Activated CD4-positive, CD25-positive, alpha-beta regulatory T cell treated with anti-CD3 and anti-CD28 coated beads, Interleukin-2, amount 50 U/mL, for 72 hours (primary cell): ENCODE measurements at places on chromosomes 4 and X.

DNA sequence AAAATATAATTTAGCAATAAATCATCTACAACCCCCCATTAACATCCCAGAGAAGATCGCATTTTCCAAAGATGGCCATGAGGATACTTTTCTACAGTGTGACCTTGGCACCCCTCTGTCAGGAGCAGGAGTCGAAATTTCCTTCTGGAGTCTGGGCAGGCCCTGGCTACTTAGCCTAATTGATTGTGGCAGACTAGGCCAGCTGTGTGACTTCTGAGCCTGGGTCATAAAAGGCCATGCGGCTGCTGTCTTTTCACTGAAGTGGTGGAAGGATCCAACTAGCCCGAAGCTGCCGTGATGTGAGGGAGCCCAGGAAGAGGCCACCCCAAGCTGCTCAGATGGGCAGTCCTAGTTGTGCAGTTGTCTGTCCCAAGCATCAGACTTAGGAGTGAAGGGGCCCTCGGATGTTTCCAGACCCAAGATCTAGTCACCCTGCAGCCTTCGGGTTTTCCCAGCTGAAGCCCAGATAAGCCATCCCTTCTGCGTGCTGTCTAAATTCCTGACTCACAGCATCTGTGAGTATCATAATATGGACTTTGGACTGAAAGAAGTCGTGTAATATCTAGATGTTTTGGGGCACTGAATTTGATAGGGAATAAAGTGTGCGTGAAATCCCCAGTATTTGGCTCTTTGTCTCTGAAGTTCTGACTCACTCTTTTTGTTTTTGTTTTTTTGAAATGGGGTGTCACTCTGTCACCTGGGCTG lies 21.0 kb downstream of the PDK3 start:
- DNase-seq = no peak

DNA sequence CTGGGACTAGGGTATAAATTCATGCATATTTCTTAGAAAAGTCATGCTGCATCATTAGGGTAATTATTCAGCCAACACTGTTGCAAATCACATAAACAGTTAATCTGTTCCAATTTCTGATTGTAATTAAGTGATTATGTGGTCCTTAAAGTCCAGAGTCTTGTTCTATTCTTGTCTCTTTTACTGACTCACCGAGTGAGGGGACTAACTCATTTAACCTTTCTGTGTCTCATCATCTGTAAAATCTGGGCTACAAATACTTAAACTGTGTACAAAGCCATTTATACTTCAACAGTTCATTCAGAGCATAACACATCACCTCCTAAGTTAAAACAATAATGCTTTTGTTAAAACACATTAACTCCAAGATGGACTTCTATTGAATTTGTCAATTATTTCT lies 65.4 kb upstream of the KLHL13 start:
- DNase-seq = no peak

DNA sequence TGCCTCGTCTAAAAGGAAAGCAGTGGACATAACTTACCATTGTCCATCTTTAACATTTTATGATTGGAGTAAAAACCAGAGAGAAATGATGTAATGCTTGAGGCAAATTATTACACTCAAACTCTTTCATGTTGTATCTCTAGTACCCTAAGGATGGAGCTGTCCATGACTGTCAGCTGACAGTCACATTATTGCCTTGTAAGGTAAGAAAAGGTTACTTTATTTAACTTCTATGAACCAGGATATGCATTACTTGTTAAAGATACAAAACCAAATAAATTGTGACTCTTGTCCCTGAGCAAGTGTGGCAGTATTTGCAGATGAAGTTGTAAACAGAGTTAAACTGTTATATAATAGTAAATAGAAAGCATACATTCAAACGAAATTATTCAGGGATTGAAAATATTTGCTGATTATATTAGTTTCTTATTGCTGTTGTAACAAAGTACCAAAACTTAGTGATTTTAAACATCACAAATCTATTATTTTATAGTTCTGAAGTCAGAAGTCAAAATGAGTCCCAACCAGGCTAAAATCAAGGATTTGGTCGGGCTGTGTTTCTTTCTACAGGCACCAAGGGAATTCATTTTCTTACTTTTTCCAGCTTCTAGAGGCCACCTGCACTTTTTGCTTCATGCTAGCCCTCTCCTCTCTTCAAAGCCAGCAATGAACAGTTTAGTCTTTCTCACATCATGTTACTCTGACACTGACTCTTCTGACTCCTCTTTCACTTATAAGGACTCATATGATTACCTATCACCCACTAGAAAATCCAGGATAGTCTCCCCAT lies 113.8 kb downstream of the CEP44 start:
- DNase-seq = no peak

- DNase-seq = no peak
Measured at GRCh38 chr4:154618708-154619315, 6.4 kb upstream of the FGG start.

DNA sequence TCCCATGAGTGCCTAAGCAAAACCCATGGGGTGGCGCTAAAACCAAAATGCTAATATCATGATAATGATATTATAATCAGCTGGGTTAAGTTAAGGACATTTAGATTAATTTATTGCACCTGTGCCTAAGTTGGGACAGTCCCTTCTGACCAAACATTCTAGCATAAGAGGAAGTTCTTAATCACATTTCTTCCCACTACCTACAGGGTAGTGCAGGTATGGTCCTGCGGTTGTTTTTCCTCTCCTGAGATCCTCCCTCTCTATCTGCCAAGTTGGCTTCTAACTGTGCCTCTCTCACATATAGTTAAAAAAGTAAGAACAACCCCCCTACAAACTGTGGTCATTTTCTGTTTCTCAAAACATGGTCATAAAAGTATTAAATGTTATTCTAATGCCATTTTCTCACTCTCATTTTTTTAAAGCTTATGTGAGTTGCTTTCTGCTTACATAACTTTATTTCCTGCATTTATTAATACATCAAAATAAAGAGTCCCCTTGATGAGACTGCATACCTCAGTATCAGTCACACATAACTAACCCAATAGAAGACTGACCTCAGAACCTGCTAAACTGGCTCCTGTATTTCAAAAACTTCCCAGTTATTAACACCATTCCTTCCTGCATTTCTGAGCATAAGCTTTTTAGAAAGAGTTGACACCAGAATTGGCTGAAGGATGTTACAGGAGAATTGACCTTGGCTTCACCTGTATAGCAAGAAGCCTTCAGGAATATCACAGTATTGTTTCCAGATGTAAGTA lies 1332.5 kb downstream of the FSTL5 start:
- DNase-seq = no peak

- no peak for DNase-seq
Measured at GRCh38 chr4:30619679-30620078, 100.5 kb upstream of the PCDH7 start.

GRCh38 chrX:5915783-5916182 lies 312.9 kb downstream of the NLGN4X start:
- DNase-seq = no peak

GRCh38 chr4:139764182-139764581 lies 98.6 kb downstream of the MGST2 start:
- no peak for DNase-seq

DNA sequence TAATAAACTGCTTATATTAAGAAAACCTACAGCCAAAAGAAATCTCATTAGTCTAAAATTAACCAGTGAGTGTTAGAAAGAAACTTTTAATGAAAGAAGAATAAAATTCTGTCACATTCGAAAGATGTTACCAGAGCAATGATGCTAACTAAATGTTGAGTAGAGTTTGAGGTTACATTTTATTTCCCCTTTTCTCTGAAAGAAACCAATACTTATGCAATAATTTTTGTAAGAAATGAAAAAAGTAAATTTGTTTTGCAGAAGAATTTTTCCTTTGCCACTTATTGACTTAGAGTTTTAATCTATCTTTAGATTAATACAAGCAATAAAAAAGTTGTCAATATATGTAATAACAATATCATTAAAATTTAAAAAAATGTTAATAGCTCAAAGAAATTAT lies 574.0 kb upstream of the GALNTL6 start:
- DNase-seq = no peak

- DNase-seq = no peak
Measured at GRCh38 chrX:18643243-18643642, 28.7 kb downstream of the RS1 start.

DNA sequence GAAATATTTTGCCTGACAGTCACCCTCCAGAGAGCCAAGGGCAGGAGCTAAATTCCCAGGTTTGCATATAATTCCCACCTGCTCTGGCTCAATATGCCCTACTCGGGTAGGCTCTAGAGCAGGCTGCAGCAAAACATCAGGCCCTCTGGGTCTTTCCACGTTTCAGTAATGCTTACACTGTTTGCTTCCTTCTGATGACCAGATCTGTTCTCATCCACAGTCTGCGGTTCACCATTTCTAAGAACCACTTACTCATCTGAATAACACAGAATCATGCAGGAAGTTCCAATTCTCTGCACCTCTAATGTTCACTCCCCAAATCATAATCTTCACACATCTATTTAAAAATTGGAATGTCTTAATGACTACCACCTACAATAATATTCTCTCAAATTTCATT lies 141.4 kb downstream of the PPP3CA start:
- no peak for DNase-seq

DNA sequence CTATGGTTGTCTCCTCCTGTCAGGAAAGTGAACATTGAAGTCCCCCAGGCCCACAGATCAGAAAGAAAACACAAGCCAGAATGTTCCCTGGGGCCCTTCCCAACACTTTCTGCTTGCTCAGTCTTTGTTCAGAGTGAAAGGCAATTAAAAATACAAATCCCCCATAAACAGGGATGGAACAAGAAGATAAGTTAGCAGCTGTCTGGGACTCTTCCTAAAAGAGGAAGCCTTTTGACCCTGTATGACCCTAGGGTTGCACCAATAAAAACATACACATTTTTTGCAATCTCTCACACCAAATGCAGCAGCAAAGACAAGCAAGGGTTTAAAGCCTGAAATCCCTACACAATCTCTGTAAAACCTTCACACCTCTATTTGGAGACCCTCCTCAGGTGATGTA lies 22.6 kb downstream of the IRF2 start:
- DNase-seq = no peak

DNA sequence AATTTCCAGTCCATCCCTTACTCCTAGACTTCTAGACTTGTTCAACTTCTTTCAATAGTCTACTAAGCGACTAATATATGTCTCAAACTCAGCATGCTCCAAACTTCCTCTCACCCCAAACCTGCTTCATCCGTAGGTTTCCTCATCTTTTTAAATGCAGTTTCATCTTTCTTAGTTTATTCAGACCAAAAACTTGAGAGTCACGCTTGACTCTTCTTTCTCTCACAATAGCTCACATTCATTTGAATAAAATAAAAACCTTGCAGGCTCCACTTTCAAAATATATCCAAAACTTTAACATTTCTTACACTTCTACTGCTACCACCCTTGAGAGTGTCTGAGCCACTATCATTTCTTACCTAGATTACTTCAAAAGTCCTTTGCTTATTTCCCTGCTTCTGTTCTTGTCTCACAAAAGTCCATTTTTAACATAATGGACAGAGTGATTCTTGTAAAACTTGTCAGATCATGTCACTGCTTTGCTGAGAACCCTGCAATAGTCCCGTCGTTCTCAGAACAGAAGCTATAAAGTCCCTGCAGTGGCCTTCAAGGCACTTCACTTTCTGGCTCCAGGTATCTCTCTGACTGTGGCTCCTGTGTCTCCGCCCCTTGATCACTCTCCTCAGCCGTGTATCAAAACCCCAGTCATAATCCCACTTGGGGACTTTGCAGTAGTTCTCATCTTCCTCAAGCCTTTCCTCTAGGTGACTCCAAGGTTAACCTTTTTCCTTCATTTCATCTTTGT lies 167.6 kb downstream of the ARHGAP24 start:
- DNase-seq = no peak

DNA sequence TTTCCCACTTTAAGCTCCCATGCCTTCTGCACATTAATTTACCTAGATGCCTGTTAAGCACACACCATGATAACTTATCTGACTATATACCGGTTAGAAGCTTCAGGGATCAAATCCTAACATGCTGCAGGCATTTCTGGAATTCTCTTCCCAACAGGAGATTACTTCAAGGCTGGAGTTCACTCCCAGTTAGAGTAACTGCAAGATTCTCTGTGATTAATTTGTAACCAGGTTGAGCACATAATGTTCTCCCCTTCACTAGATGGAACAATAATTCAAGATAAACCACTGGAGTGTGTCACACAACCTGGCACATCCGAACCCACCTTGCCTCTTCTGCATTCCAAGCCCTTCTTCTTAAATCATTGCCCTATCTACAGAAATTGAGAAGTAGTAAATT lies 11.8 kb upstream of the UGT2A3 start:
- DNase-seq = no peak

- DNase-seq = no peak
Measured at GRCh38 chr4:108355902-108356535, 187.3 kb upstream of the LEF1 start.

- DNase-seq = no peak
Measured at GRCh38 chr4:107888237-107888636, 43.1 kb upstream of the CYP2U1 start.

DNA sequence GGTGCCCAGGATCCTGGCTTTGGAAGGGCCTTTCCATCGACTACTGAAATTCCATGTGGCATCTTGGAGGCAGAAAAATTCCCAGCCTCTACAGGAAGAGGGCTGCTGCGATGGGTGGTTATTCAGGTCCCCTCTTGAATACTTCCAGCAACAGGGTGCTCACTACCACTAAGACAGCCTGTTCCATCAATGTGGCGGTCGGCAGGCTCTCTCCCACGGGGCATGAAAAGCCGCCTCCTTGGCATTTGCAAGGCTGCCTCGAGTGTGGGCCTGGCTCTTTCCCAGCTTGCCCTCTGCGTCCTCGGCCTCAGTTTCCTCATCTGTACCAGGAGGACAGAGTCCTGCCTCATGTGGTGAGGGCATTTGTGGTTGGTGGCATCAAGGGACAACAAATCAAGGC lies 62.4 kb downstream of the ADRA2C start:
- no peak for DNase-seq

DNA sequence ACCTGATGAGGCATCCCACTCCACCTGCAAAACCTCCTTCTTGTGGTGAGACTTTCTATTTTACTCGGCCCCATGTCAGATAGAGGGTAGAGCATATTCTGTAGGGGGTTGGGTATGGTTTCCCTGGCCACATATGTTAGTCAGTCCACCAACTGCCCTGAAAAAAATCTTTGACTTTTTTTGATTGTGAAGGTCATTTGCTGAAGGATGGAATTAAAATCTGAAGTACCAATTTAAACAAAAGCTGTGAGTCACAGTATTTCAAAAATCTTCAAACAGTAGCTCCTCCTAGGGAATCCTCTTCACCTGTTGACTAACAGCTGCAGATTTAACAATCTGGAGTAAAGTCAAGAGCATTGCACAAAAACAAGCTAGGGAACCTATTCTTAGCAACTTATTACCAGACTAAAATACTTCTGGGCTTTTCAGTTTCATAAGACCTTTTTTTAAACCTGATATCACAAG lies 8.0 kb upstream of the CCDC110 start:
- no peak for DNase-seq
